ENCODE measurements at places on chromosomes 13 and 19.

DNA sequence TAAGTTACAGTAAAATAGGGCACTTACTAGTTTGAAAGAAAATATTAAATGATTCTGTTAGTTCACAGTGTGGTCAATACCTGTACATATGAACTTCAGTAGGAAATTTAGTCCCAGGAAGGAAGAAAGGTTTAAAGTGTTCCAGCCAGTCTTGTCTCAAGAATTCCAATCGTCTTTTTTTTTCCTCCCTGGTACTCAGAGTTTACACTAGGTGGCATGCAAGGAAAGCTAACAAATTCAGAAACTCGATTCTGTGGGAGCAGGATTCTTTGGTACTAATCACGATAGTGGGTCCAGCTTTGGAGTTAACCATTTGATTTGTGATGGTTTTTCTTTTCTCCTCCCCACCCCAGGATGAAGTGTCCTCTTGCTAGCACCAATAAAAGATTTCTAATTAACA is 43.6 kb downstream of the POLR1D start:
- no peak for DNase-seq

DNA sequence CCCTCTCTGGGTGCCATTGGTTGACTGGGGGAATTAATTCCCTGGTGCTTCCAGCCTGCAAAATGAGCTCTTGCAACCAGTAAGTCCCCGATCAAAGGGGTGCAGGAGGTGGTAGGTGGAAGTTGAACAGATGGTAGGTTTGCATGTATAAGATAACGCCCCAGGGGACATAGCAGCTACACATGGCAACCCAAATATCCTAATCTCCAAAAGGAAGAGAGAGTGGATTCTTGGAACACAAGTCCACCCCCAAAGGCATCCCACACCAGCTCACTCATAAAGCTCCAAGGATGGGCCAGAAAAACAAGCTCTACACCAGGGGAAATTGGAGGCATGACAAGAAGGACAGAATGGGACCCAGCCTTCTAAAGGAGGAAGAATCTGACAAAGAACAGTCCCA is 4.8 kb downstream of the CD209 start:
- no peak for DNase-seq

- DNase-seq = no peak
Measured at GRCh38 chr13:54029226-54029625, 1000.6 kb downstream of the OLFM4 start.

DNA sequence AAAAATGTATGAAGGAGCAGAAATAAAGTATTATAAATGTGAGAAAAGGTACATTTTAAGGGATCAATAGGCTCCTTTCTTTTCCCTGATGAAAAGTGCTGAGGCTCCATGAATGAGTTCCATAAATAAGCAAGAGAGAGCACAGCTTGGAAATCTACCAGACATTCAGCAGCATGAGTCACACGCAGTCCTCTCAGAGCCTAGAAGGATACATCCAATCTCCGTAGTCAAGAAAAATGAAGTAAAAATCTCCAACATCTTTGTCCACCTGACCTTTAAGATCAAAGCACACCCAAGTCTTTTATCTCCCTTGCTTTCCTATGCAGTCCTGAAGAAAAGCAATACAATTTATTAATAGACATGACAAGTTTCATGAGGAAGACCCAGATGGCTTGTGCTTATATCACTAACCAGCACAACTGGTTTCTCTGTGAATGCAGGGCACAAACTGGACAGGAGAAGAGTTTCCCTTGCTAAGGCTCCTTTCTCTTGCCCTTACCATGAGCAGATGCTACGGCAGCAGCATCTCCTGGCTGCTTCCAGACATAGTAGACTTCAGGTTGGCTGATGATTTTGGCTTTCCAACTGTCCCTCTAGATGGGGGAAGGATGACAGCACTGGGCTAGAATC is 730.8 kb downstream of the EFNB2 start:
- DNase-seq = no peak

- DNase-seq = no peak
Measured at GRCh38 chr13:21034603-21035191, 26.7 kb downstream of the LATS2 start.
